Amniotic stem cell (primary cell): ENCODE measurements at places on chromosomes 13 and 19.
A peak's percentile ranks its signal among the peaks of the same experiment; 100 is the strongest.

GRCh38 chr13:85521657-85522056, 277.6 kb downstream of the SLITRK6 start:
- no peak for DNase-seq

- DNase-seq = no peak
Measured at GRCh38 chr13:93502071-93502470, 275.5 kb downstream of the GPC6 start.

- no peak for DNase-seq
Measured at GRCh38 chr13:98652276-98652675, 75.4 kb upstream of the STK24 start.

- DNase-seq = no peak
Measured at GRCh38 chr13:98222816-98223215, 45.7 kb upstream of the RNF113B start.

- DNase-seq = no peak
Measured at GRCh38 chr13:77349365-77349764, 22.5 kb upstream of the MYCBP2 start.

DNA sequence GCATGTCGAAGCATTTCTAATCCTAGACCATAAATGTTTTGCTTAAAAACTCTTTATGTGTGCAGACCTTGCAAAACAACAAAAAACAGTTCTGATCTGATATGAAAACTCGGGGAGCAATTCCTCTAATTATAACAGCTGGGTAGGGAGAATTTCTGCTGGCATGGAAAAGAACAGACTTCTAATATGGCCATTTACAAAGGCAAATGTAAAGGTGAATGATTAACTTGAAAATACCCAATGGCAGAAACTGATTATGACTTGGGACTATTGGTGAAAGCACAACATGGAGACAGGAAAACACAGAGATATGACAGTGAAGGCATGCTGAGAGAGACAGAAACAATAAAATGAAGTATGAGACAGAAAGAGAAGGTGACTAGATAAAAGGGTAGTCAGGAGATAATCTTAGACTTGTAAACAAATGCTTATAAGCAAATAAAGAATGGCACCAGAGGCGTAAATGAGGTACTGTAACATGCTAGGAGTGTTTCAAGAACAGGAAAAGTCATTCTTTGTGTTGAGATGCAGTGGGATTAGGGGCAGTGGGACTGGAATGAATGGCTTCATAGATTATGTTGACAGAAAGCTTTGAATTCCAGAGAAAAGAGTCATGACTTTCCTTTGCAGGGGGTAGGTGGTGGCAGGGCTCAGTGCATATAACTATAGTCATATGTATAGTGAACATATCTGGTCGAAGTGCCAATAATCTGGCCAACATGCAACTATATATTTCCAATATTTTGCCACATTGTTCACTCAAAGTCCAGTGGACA, 393.0 kb downstream of the ITGBL1 start:
- no peak for DNase-seq

GRCh38 chr19:1360818-1361461, 22.8 kb upstream of the NDUFS7 start:
- DNase-seq = peak; percentile 52

- DNase-seq = no peak
Measured at GRCh38 chr13:95083758-95084157, 217.5 kb downstream of the ABCC4 start.

DNA sequence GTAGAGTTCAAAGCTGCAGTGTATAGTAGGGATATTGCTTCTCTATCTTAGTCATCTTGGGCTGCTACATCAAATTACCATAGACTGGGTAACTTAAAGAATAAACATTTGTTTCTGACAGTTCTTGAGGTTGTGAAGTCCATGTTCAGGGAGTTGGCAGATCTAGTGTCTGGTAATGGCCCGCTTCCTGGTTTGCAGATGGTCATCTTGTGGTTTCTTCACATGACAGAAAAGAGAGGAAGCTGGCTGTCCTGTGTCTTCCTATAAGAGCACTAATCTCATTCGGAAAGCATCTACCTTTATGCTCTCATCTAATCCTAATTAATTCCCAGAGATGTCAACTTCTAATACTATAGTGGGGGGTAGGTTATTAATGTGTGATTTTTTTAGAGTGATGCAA, 6.2 kb downstream of the ZNF763 start:
- no peak for DNase-seq

- DNase-seq = no peak
Measured at GRCh38 chr13:95176611-95177259, 124.5 kb downstream of the ABCC4 start.

- DNase-seq = no peak
Measured at GRCh38 chr19:48332351-48332661, 7.0 kb downstream of the EMP3 start.

DNA sequence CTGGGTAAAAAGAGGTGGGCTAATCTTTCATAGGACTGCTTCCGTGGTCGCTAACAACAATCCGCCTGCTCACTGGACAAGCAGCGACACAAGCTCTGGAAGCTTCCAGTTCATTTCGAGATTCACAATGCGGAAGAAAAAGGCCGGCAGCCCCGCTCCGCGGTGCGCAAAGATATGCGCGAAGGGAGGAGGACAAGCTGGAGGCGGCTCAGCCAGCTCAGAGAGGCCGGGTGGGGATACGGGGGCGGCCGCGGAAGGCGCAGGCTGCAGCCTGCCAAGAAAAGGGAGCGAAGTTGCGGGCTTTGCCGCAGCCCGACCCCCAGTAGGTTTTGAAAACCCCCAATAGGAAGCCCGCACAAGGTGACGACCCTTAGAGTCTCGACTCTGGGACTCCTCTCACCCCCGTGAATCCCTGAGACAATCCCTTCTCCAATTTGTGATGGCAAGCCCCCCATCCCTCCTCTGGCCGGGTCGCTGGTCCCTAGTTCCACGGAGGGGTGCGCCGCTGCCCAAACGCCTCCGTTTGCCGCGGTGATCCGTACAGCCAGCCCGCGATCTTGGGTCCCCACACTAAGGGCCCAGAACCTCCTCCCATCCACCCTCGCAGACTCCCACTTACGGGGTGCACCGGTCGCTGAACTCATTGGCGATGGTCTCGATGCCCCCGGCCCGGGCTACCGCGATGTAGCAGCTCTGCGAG, 697 bp downstream of the HSPH1 start:
- peak; percentile 42 for DNase-seq

DNA sequence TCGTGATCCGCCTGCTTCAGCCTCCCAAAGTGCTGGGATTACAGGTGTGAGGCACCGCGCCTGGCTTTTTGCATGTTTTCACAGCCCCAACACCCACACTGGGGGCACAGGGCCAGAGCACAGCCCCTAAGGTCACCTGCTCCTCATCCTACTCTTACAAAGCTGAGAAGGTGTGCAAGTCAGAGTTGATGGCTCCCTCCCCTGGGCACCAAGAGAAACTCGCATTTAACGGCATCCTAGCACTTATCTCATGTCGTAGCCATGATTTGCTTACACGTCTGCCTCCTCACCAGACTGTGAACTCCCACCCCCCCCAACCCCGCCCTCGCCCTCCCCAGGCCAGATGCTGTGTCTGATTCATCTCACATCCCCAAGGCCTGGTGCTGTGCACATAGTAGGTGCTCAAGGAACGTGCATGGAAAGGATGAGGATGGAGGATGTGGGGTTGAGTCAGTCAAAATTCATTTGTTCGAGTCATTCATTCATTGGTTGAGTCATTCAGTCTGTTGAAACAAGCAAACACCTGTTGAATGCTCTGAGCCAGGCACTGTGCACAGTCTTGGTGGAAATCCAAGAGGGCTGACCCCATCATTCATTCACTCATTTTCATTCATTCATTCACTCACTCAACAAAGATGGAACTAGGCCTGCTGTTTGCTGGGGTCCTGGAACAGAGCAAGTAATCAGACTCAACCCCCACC, 11.3 kb downstream of the SHANK1 start:
- DNase-seq = no peak

DNA sequence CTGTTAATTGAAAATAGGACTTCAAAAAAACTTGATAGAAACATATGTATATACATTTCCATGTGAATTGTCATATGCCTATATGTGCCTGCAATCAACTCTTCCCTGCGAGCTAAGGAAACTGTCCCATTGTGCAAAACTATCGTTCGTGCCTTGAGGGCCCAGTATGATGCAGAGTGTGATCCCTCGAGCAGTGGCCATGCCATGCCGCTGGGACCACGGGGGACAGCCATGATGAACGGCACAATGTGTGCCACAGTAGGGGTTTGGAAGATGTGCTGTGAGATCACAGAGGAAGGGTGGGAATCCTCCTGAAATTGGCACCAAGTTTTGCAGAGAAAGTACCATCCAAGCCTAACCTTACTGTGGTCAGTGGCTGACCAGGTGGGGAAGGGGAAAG, 118.1 kb upstream of the SOX1 start:
- no peak for DNase-seq

GRCh38 chr19:2848616-2849015, 7.3 kb downstream of the ZNF555 start:
- no peak for DNase-seq

DNA sequence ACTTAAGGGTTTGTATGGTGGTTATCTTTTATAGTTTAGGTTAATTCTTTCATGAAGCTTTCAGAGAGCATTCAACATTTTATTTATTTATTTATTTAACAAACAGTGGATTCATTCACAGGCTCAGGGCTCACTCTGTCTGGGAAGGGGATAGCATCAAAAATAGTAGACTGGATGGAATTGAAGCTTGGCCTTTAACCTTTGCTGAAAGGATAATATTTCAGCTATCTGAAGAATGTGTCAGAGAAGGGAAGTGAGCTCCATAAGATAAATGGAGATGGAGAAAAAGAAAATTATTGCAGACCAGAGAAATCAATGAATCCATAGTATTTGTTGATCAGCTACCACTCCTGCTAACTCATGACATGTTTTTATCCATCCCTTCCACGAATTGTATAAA, 305.6 kb downstream of the COG6 start:
- DNase-seq = no peak

DNA sequence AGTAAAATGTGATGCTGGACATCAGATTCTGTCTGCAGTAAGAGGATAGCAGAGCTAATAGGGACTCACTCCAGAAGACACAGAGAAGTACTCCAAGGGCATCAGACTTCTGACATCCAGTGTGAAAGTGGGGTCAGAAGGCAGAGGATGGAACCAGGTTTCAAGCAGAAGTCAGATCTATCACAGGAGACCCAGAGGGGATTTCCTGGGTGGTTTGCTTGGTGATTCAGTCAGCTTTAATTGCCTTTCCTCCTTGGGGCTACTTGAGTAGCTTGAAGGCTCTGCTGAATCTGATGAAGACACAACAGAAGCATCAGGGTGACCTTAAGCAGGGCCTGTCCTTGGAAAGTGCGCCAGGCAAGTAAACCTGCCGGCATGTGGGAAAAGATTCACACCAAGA, 300.6 kb downstream of the COG6 start:
- DNase-seq = no peak

- no peak for DNase-seq
Measured at GRCh38 chr13:81987677-81988357, 1646.9 kb upstream of the SPRY2 start.

DNA sequence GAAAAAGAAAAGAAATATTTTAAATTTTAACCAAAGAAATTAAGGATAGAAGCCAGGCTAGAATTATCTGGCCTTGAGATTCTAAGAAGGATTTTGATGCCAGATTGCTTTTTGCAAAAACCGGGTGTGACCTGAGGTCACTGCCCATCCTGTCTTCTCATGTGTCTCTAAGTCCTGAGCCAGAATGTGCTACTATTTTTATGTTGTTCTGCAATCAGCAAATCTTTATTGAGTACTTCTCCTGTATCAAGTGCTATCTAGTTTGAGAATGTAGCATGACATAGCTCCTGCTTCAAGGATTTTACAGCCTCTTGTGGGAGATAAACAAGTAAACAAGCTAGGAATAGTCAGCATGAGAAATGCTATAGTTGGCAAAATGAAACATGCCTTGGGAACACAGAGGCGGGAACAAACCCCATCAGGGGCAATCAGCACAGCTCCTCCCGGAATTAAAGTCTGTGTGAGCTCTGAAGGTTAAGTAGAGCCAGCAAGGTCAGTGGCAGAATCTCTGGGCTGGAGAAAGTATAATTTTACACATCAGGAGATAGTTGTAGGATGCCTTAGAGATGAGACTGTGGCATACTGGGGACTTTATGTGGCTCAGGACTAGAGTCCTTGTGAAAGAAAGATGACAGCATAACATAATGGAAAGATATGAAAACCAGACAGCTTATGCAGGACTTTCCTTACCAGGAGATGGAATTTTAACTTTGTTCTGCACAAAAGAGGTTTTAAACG, 899.5 kb upstream of the SLC10A2 start:
- no peak for DNase-seq

GRCh38 chr19:9306443-9306842, 3.2 kb downstream of the ZNF699 start:
- DNase-seq = no peak
